ENCODE measurements at places on chromosomes 7 and 10.
A peak's percentile ranks its signal among the peaks of the same experiment; 100 is the strongest.

- DNase-seq: no peak
These were observed 67.6 kb downstream of the PRTFDC1 start for GRCh38 chr10:24884793-24885192.

GRCh38 chr10:15419279-15419874 is 48.3 kb upstream of the FAM171A1 start:
- DNase-seq: peak; percentile 19

- no peak for DNase-seq
These were observed 1.5 kb downstream of the PDCD4 start for GRCh38 chr10:110872984-110873923.

DNA sequence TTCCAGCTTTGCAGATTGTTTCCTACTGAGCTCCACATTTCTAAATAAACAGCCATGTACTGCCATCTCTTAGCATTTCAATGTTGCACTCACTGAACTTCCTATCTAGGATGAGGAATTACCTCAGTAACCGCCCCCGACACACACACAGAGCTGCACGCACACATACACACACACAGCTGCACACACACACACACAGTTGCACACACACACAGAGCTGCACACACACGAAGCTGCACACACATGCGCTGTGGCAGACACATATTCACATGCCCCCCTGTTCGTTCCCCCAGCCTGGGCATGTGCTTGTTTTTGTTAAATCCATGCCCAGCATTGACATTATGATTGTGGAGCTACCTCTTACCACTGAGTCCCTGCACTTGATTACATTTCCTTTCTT is 39.6 kb upstream of the CNPY1 start:
- DNase-seq: no peak

DNA sequence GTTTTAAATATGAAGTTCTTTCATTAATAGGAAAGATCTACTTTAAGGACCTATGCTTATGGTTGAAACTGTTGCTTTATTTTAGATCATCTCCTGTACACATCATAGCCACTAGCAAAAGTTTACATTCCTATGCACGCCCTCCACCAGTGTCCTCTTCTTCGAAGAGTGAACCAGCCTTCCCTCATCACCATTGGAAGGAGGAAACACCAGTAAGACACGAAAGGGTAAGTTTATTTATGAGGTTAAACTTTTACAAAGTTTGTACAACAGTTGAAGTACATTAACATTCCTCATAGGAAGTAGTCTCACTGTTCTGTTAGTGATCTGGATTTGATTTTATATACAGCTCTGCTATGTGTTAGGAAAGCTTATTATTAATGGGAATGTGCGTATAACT is 16.9 kb downstream of the HBP1 start:
- DNase-seq: no peak

All from stimulated activated CD4-positive, alpha-beta T cell treated with anti-CD3 and anti-CD28 coated beads, Interleukin-4, amount 100 ng/mL, for 1 hour (primary cell).